ENCODE measurements at places on chromosomes 1 and 21.
A peak's percentile ranks its signal among the peaks of the same experiment; 100 is the strongest.

- DNase-seq = no peak
Measured at GRCh38 chr1:53604291-53604919, 134.6 kb downstream of the GLIS1 start.

DNA sequence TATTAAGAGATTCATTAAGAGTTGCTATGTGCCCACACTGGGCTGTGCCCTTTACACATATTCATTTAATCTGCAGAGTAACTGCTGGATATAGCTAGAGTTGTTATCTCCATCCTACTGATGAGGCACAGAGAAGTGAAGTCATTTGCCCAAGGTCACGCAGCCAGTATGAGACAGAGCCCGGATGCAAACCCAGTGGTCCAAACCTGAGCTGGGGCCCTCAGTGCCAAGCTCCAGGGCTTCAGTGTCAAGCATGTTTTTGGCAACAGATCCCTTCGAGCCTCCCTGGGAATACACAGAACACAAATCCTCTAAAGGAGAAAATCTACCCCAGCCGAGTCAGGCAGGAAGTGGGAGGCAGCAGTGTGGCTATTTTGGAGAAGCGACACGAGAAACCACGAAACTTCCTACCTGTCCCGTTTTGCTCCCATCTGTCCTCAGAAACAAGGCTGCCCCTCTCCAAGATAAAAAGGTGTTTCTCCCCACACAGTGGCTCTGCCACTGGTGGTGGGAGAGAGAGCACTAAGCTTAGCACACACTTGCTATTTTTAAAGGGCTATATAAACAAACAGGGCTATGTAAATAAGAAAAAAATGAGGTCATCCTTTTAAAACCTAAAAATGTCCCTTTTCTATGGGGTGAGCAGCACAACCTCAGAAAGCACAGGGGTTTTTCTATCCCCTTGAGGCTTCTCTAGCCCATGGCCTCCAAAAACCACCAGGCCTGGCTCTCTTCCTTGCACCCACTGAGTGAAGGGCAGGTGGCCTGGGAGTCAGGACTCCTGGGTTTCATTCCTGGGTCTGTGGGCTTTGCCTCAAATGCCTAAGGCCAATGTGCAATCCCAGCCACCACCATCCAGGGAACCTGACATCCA, 138.6 kb upstream of the EDN2 start:
- no peak for DNase-seq

- no peak for DNase-seq
Measured at GRCh38 chr1:232018231-232019025, 391.8 kb downstream of the DISC1 start.

DNA sequence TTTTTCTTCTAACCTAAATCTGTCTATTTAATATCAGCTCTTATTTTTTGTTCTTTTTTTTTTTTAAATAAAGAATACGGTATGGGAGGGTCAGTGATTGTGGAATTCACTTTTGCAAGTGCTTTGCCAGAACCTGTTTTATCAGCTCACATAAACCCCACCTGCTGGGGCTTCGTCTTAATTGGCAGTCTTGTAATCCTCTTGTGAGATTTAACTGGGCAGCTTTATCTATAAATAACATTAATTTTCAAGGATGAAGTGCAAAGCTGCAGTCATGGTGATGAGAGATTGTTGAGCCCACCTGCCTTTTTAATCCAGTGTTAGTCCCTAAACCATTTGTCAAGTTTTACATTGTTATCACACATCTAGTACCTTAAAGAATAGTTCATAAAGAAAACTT, 18.2 kb upstream of the PDC start:
- DNase-seq = no peak

DNA sequence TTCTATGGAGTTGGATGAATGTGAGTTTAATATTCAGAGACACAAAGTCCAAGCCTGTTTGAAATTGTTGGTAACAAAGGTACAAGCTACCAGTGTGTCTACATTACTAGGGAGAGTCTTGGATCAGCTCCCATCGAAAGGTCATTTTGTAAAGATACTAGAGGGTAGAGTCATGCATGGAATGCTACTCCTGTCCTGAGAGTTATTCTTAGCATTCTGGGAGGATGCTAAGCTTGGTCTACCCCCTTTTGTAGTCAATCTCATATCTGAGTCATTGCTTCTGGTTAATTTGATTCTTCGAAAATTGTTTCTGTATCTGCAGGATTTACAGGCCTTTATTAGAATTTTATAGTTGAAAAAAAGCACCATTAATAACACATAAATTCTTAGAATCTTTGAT, 240.2 kb downstream of the ST6GALNAC3 start:
- DNase-seq = no peak

DNA sequence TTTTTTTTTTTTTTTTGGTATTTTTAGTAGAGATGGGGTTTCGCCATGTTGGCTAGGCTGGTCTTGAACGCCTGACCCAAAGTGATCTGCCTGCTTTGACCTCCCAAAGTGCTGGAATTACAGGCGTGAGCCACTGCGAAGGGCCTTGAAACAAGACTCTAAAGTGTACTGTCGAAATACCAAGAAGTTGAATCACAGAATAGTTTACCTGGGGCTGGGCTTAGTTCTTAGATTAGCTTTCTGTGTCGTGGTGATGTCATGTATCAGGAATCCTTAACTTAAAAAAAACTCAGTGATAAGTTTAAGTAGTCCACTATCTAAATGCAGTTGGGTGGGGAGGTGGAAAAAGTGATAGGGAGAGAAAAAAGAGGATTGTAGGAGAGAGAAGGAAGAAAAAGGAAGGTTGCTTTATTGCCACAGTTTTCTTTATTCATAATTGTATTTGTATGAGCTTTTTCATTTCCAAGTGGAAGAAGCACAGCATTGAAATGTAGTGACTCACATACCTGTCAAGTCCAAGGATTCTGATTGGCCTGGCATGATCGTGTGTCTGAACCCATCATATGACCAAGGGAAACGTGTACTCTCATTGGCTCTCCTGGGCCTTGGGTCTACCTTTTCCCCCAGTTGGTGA, 13.4 kb downstream of the ITSN1 start:
- no peak for DNase-seq

- no peak for DNase-seq
Measured at GRCh38 chr1:60891765-60892164, 190.6 kb upstream of the NFIA start.

GRCh38 chr1:161777261-161777660, 11.1 kb downstream of the ATF6 start:
- no peak for DNase-seq

DNA sequence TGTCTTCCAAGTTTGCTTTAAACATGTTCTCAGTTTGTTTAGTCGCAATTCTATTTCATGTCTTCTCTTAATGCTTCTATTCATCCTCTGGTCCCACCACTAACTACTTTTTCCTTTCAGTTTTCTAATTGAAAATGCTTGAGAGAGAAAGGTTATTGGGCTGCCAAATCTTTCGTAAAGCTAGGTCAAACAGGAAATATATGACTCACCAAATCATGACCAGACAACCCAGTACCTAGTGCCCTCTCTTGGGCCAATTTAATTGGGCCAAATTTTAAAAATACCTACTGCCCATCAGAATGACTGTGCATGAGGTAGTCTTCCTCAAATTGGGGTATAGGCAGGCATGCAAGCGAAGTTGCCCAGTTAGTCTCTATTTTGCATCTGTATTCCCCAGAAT, 295.4 kb upstream of the PBX1 start:
- no peak for DNase-seq

- no peak for DNase-seq
Measured at GRCh38 chr1:119743308-119743707, 25.4 kb downstream of the HMGCS2 start.

DNA sequence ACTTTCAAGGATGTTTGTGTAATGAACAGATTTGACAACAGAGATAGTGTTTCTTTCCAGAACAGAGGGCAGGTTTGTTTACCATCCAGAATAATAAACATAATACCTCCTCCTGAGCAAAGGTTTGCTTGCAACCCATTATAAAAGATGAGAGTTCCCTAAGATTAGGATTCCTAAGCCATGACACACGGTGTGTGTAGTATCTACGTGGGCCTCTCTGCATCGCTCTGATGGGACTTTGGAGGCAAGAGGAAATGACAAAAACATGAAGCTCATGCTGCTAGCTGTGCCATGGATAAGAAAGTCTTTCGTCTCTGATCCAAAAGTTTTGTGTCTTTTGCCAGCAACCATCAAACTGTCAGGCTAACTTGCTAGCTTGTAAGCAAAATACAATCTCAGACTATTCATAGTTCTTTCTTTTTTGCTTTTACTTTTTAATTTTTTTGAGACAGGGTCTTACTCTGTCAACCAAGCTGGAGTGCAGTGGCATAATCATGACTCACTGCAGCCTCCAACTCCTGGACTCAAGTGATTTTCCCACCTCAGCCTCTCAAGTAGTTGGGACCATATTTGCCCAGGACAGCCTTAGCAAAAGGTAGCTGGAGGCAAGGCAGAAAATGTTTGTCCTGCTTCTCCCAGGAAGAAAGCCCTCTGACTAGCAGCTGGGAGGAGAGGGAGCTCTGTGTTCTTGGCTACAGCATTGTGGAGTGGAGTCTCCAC, 81.1 kb downstream of the LHX4 start:
- DNase-seq = no peak

DNA sequence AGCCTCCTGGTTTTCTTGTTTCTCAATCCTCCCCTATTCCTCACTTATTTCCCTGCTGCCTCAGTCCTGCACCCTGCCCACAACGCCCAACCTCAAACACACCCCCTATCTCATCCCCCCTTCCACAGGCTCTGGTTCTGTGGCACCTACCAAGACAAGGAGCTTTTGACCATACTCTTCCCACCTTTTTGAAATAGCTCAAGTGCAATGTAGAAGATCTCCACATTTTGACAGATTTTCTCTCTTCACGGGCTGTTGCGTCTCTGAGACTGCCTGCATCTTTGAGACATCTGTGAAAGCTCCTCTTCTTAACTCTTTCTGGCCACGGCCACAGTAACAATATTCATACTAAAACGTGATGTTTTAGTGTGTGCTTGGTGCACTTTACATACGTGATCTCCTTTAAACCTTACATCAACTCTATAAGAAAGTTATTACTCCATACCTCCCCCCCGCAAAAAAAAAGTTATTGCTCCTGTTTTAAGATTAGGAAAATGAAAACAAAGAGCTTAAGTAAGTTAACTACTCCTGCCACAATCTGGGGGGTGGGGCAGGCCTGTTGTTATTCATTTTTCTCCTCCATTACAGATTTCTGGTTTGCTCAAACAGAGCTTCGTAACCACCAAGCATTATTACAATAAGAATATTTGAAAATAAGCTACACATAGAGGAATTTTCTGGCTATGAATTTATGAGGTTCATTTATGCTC, 1.8 kb upstream of the SERBP1 start:
- DNase-seq = no peak

- peak; percentile 77 for DNase-seq
Measured at GRCh38 chr1:41496080-41497055, 11.9 kb upstream of the EDN2 start.

GRCh38 chr1:97820470-97821188, 100.2 kb downstream of the DPYD start:
- DNase-seq = peak; percentile 5

GRCh38 chr1:19640363-19641316, 3.5 kb upstream of the NBL1 start:
- no peak for DNase-seq

DNA sequence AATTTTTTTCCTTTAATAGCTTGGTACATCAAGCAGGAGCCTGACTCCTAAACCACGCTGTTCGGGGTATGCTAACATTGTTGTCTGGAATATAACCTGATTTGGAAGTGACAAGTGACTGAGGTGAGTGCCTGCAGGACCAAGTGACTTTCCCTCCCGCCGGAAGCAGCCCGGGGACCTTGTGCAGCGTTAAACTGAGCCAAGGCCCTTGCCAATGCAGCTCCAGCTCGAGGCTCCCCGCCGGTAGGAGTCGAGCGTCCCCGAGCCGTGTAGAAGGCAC, 716 bp upstream of the MTARC1 start:
- no peak for DNase-seq

DNA sequence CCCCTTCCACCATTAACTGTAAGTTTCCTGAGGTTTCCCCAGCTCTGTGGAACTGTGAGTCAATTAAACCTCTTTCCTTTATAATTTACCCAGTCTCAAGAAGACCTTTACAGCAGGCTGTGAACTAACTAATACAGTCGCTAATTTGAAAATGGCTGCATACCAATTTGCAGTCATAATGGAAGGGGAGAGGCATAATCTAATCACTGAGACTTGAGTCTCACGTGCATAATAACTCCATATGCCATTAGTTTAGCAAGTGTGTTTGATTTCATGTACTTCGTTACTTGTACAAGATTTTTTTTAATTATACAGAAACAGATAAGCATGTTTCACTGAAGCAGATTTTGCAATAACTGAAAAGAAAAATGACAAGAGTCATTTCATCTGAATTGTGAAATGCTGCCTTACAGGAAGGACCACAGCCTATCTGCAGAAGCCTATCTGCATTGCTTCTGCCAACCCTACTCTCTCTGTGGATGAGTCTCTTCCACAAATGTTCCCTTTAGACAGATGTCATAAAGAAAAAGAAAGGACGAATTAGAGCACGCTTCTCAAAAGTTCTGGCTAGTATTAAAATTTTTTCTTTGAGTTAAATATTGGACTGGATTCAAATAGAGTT, 99.1 kb downstream of the PTGER3 start:
- no peak for DNase-seq

- no peak for DNase-seq
Measured at GRCh38 chr1:230894032-230894431, 25.7 kb upstream of the C1orf198 start.

DNA sequence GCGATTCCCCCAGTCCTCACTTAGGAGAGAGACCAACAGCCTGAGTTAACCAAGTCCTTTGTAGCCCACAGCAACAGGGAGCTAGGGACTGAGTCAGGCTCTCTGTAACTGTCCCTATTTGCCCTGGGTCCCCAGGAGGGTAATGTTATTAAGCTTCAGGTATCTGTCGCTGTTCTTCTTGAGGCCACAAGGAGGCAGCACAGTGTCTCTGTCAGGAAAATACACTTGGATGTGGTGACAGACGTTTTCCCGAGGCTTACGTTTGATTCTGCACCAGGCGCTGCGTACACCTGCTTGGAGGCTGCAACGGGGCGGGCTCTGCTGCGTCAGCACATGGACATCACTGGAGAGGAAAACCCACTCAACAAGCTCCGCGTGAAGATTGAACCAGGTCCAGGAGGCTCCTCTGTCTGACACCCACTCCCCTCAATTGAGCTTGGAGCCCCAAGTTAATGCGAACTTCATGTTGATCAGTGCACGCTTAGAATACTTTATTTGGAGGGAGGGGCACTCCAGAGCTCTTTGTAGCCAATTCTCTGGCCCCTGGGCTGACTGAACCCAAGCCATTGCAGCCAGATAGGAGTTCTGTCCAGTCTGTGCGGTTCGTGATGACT, 10.7 kb upstream of the ELF3 start:
- no peak for DNase-seq

DNA sequence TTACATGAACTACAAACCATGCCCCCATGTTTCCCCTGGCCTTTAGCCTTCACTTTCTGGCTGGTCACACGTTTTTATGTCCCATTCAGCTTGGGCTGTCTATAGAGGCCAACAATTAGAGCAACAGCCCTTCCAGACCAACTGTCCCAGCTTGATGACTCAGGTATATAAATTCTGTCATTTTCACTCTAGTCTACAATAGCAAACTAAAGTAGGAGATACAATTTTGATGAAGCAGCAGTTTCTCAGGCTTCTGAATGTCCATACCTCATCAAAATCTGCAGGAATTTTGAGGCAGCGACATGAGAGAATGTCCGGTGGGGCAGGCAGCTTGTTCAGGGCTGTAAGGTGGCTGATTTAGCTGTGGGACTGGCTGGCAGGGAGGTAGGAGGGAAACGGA, 45.6 kb upstream of the VAV3 start:
- no peak for DNase-seq

- DNase-seq = no peak
Measured at GRCh38 chr1:187509091-187509490, 680.3 kb downstream of the PLA2G4A start.

- DNase-seq = no peak
Measured at GRCh38 chr1:153795330-153795837, 20.2 kb downstream of the SLC27A3 start.

Data from renal cortex interstitium (tissue), 15 donors.